CD4-positive, alpha-beta T cell treated with Interleukin-6 at 100 ng/mL for 8 hours (primary cell): ENCODE measurements at places on chromosomes 13 and 19.

DNA sequence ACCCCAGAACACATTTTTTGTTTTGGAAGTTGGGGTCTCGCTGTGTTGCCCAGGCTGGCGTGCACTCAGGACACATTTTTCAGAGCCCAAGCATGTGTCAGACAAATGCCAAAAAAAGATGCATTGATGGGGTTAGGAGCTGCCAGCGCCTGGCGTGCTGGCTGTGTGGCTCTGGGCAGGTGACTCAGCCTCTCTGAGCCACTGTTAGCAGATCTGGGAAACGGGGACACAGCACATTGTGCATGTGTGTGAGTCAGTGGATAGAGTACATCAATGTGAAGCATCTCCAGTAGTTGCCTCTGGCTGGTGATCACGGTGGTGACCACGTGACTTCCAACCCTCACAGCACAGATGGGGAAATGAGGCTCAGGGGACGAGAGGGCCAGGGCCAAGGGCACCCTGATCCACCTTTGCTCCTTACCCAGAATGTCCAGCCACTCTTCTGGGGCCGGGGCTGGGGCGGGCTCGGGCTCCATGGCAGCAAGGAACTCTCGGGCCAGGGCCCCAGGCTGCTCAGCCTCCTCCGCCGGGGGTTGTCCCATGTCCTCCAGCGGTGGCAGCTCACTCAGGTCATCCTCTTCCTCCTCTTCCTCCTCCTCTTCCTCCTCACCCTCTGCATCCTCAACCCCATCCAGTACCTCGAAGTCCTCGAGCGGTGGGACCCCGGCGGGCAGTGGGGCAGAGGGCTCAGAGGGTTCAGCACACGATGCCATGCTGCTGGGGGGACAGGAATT lies 1.9 kb downstream of the FKBP8 start:
- no peak for DNase-seq

- DNase-seq: no peak
Observed at GRCh38 chr19:5903056-5903623, 450 bp downstream of the NDUFA11 start.

GRCh38 chr19:16527971-16528521 lies 14.2 kb downstream of the CHERP start:
- peak; percentile 36 for DNase-seq

DNA sequence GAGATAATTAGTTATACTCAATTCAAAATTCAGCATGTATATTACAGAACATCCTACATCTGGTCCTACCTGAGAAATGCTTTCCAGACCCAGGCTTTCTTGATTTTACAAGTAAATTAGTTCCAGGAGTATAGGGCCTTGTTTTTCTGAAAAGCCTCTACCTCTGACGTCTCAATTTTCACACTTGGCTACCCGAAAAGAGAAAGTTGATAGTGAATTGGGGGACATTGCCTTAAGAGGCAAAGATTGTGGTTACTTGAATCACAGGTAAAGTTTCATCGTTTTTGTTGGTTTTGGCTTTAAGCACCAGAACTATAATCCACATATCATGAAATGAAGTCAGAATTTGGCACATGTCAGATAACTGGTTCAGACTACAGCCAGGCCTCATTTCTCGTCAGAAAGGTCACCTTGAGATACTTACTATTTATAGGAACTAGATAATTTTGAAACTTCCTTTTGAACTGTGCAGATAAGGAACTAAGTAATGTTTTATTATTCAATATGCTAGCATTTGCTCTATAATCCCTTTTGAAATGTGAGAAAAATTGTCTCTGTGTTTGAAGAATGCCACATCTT lies 30.8 kb downstream of the FAM124A start:
- no peak for DNase-seq
